ENCODE measurements at places on chromosomes 1 and 21.

DNA sequence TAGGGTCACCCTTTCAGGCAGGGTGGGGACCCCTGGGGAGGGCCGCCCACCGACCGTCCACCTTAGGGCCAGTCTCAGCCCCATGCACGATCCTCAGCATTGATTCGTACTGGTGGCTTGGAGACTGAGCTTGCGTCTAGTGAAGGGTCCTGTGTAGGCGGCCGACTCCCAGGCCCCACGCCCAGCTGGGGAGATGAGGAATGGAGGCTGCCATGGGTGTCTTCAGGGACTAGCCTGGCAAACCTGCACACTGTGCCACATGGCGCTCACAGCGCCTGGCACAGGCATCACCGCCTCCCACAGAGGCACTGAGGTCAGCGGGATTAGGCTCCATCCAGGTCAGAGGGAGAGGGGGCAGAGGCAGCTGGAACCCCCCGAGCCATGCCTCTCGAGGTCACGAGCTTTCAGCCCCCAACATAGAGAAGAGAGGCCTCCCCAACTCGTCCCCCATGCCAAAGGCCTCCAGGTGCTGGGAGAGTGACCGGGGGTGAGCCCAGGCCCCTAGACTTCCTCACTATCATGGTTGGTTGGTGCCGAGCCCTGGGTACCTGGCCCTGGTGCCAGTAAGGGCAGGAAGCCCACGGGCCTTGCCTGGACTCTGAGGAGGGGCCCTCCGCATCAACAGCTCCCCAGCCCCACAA lies 51.0 kb downstream of the SIK1 start:
- no peaks in the 10 kb centered on the region for H3K27me3 ChIP-seq
- no peaks in the 10 kb centered on the region for H3K36me3 ChIP-seq
- H3K27ac ChIP-seq: no peak overlapping the region
- no peaks in the 10 kb centered on the region for H3K4me1 ChIP-seq

- no peak overlapping the region for H3K4me3 ChIP-seq
- no peaks in the 10 kb centered on the region for H3K4me1 ChIP-seq
- H3K36me3 ChIP-seq: no peaks in the 10 kb centered on the region
- H3K27me3 ChIP-seq: no peaks in the 10 kb centered on the region
These were observed 52.8 kb upstream of the ZBTB40 start for GRCh38 chr1:22398656-22399420.

GRCh38 chr1:241423541-241424479 lies 66.8 kb upstream of the RGS7 start:
- peaks cover 5% of the 10 kb centered on the region for H3K4me1 ChIP-seq
- no peaks in the 10 kb centered on the region for H3K36me3 ChIP-seq
- peak; percentile 24 for DNase-seq
- peak overlapping the region; percentile 76 for H3K4me3 ChIP-seq

DNA sequence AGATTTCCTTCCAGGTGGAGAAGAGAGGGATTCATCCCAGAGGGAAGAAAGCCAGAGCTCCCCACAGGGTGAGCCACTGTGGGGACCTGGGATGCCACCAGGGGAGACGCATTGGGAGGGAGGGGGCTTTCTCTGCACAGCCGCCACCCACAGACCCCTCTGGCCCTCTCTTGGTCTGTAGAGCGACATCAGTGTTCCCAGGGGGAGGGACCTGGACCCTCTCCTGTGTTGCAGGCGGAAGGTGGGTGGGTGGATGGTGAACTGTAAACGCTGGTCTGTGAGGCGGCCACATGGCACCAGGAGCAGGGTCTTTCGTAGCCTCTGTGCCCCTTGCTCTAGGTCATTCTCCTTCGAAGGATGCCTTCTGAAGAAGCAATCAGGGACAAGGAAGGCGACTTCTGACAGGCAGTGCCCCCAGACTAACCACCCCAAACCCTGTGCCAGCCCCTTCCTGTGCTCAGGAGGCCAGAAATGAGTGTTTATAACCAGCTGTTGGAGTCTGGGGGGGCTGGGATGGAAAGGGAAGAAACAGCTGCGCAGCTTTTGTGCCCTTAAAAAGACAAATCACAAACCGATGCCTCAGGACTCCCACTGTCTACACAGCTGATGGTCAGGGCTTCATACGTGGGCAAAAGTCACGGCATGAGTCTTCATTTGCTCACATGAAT lies 121.4 kb upstream of the ZBTB40 start:
- no peaks in the 10 kb centered on the region for H3K36me3 ChIP-seq
- no peak for DNase-seq
- H3K27ac ChIP-seq: no peak overlapping the region
- no peak overlapping the region for H3K4me3 ChIP-seq
- H3K4me1 ChIP-seq: peaks cover 12% of the 10 kb centered on the region

- no peak overlapping the region for H3K4me3 ChIP-seq
- H3K27ac ChIP-seq: no peak overlapping the region
- H3K36me3 ChIP-seq: no peaks in the 10 kb centered on the region
- no peak for DNase-seq
- H3K27me3 ChIP-seq: no peaks in the 10 kb centered on the region
- no peaks in the 10 kb centered on the region for H3K4me1 ChIP-seq
These were observed 7.8 kb downstream of the ERI3 start for GRCh38 chr1:44347280-44347679.

DNA sequence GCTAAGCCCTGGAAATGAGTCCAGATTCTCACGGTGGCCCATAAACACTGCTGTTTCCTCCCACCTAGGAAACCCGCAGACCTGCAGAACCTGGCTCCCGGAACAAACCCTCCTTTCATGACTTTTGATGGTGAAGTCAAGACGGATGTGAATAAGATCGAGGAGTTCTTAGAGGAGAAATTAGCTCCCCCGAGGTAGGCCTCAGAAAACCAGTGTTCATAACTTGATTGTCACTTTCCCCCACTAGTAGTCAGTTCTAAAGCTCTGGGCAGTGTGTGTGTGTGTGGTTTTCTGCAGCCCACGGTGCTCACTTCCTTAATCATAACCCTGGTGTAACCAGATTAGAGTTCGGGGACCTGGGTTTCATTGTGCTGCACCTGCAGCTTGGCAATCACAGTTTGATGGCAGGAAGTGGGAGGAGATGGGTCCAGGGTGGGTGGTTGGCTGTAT lies 39.1 kb downstream of the CLIC6 start:
- H3K4me1 ChIP-seq: no peaks in the 10 kb centered on the region
- DNase-seq: no peak
- no peak overlapping the region for H3K4me3 ChIP-seq
- no peaks in the 10 kb centered on the region for H3K36me3 ChIP-seq
- no peaks in the 10 kb centered on the region for H3K27me3 ChIP-seq

DNA sequence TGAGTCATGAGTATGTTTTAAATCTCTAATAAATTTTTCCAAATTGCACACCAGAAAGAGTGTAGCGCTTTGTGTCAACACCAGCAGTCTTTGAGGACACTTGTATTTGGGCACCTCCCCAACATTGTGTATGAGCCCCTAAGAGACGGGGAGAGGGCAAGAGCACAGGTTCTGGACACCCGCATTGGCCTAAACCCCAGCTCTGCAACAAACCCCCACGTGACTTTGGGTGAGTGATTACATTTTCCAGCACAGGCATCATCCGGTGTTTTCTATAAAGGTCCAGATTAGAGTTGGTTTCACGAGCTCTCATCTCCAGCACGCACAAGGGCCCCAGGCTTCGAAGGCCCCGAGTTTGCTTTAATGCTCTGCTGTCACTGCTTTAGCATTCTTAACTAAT lies 66.3 kb upstream of the SLC45A1 start:
- no peaks in the 10 kb centered on the region for H3K27me3 ChIP-seq
- no peak overlapping the region for H3K27ac ChIP-seq
- H3K4me1 ChIP-seq: peaks cover 3% of the 10 kb centered on the region
- no peak overlapping the region for H3K4me3 ChIP-seq
- no peaks in the 10 kb centered on the region for H3K36me3 ChIP-seq

GRCh38 chr1:239112101-239112935 lies 274.1 kb upstream of the CHRM3 start:
- H3K4me3 ChIP-seq: no peak overlapping the region
- no peak overlapping the region for H3K27ac ChIP-seq
- H3K36me3 ChIP-seq: no peaks in the 10 kb centered on the region
- no peaks in the 10 kb centered on the region for H3K4me1 ChIP-seq

DNA sequence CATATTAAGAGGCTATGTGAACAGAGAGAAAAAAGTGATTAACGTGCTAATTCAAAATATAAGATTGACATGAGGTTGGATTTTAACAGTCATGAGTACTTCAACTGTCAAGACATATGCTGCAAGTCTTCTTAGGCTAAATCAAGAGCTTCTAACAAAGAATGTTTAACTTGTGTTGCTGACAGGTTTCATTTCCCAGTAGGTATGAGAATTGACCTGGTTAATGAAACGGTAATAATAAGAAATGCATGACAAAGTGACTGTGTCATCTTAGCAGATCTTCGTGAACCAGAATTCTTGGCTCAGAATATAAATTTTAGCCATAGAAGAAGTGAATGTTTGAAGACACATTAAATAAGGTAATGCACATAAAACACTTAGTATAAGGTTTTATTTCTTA lies 132.6 kb upstream of the PTGFR start:
- H3K27me3 ChIP-seq: no peaks in the 10 kb centered on the region
- H3K36me3 ChIP-seq: no peaks in the 10 kb centered on the region
- H3K4me3 ChIP-seq: no peak overlapping the region
- no peaks in the 10 kb centered on the region for H3K4me1 ChIP-seq

DNA sequence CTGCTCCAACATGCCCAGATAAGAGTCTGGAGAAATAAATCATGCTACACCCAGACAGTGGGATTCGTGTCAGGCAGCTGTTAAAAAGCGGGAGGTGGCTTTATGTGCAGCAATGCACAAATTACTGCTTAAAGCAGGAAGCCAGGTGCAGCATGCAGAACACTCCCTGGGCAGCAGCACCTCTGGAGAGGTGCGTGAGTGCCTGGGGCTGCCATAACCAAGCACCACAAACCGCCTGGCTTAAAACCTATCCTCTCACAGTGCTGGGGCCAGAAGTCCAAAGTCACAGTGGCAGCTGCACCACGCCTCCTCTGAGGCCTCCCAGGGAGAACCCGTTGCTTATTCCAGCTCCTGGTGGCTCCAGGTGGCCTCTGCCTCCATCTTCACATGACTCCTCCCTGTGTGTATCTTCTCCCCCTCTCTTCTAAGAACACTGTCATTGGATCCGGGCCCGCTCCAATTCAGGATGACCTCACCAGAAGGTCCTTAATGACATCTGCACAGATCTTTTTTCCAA lies 115.6 kb downstream of the SIK1 start:
- no peak overlapping the region for H3K4me3 ChIP-seq
- DNase-seq: no peak
- H3K27me3 ChIP-seq: no peaks in the 10 kb centered on the region

DNA sequence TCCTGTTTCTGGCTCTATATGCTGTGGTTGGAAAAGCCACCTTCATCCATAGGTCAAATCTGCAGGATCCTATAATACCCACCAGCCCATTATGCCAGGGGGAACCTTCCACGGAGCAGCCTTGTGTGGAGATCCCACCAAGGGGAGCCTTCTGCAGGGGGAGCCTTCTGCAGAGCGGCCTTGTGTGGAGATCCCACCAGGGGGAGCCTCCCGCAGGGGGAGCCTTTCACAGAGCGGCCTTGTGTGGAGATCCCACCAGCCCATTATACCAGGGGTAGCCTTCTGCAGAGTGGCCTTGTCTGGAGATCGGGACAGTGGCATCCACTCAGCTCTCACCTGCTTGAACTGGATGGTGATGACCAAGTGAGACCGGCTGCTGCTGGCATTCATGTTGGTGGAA lies 85.3 kb downstream of the SCCPDH start:
- no peak overlapping the region for H3K27ac ChIP-seq
- DNase-seq: no peak
- no peaks in the 10 kb centered on the region for H3K27me3 ChIP-seq
- no peaks in the 10 kb centered on the region for H3K36me3 ChIP-seq

- DNase-seq: no peak
- no peaks in the 10 kb centered on the region for H3K4me1 ChIP-seq
- no peak overlapping the region for H3K27ac ChIP-seq
- H3K36me3 ChIP-seq: no peaks in the 10 kb centered on the region
- H3K27me3 ChIP-seq: peaks cover 2% of the 10 kb centered on the region
These were observed 10.0 kb downstream of the ARMH1 start for GRCh38 chr1:44684525-44684924.

DNA sequence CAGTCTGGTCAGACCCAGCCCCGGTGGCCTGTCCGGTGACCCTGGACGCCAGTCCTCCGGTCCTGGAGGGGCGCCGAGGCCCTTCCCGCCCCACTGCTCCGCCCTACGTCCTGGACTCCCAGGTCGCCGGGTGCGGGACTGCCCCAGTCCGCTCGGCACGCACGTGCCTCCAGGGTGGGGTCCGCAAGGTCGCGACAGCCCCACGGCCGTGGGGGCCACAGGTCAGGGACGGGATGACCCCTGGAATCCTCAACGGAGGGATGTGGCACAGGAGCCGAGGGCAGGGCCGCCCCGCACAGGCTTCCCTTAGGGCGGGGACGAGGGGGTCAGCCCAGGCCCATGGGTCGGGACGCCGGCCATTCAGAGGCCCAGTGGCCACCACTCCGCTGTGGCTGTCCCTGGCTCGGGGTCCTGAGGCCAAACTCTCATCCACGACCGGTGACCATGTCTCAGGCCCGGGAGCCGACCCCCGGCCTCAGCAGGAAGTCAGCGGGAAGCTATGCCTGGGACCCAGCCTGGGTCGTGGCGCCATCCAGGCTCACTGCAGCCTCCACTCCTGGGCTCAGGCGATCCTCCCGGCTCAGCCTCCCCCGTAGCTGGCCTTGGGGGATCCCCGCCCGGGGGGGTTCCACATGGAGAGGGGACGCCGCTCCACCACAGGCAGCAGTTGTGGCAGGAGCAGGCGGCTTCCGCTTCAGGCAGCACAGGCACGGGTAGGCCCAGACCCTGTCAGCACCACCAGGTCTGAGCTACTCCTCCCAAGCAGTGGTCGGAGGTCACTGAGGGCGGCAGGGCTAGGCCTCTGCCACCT lies 599 bp upstream of the TMEM240 start:
- no peak overlapping the region for H3K27ac ChIP-seq
- peak overlapping the region; percentile 37 for H3K4me3 ChIP-seq
- no peaks in the 10 kb centered on the region for H3K27me3 ChIP-seq
- peaks cover 51% of the 10 kb centered on the region for H3K36me3 ChIP-seq
- peaks cover 7% of the 10 kb centered on the region for H3K4me1 ChIP-seq
- no peak for DNase-seq

DNA sequence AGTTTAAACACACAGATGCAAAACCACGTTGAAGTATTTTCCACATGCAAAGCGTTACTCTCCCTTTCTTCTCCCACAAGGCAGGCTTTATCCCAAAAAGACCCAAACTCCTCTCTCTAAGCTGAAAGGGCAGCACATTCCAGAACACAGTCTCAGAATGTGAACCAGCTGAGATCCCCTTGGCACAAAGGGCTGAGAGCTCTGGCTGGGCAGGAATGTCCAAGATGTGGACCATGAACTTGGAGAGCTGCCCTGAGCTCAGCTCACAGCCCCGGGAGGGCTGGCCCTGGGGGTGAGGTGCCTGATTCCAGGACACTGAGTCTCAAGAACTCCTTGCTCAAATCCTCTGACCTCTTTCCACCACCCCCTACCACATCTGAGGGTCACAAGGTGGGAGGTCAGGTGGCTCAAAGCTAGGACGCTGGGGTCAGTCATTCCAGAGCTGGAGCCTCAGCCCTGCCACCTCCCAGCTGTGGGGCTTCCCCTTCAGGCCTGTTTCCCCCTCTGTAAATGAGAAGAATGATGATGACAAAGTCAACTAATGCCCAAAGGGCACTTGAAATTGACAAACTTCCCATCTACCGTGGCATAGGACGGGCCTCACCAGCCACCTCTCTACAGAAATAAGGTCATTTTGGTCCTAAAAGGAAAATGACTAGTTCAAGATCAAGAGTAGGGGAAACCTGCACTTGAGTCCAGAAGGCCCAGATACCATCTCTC lies 11.5 kb downstream of the ALDH4A1 start:
- peaks cover 40% of the 10 kb centered on the region for H3K4me1 ChIP-seq
- DNase-seq: no peak
- H3K27me3 ChIP-seq: no peaks in the 10 kb centered on the region
- H3K4me3 ChIP-seq: no peak overlapping the region

GRCh38 chr1:106061586-106062495 lies 994.6 kb upstream of the PRMT6 start:
- no peak overlapping the region for H3K27ac ChIP-seq
- H3K4me3 ChIP-seq: no peak overlapping the region
- no peaks in the 10 kb centered on the region for H3K4me1 ChIP-seq
- no peaks in the 10 kb centered on the region for H3K36me3 ChIP-seq
- no peak for DNase-seq
- no peaks in the 10 kb centered on the region for H3K27me3 ChIP-seq

Measured in trophoblast cell (in vitro differentiated cells and primary cell).